Inflammatory macrophage treated with lipopolysaccharide for 4 hours (primary cell): ENCODE measurements at places on chromosomes 16 and 17.

DNA sequence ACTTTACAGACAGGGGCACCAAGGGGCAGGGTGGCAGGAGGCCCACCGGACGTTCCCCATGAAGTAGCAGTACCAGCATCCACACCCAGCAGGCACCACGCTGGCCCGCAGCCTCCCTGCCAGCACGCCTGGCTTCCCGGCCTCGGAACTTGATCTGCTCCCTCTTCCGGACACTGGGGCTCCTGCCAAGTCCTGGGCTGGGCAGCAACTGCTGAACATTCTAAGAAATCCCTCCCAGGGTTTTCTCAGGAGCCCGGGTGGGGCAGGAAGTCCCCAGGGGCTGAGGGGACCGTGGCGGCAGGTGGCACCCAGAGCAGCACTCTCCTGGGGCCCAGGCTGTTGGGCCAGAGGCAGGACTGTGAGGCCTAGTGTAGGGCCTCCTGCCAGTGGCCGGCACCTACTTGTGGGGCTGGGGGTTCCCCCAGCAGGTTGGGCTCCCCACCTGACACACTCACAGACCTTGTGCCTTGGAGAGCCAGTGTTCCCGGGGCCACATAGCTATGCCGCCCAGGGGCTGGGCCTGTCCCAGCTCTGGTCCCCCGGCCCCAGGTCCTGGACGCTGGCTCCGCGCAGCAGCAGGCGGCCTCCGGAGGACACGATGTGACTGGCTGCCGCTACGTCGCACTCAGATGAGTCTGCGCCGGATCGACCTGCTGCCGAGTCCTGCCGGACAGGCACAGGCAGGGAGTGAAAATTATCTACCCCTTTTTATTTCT, 86.2 kb upstream of the CBX4 start:
- no peak for DNase-seq

DNA sequence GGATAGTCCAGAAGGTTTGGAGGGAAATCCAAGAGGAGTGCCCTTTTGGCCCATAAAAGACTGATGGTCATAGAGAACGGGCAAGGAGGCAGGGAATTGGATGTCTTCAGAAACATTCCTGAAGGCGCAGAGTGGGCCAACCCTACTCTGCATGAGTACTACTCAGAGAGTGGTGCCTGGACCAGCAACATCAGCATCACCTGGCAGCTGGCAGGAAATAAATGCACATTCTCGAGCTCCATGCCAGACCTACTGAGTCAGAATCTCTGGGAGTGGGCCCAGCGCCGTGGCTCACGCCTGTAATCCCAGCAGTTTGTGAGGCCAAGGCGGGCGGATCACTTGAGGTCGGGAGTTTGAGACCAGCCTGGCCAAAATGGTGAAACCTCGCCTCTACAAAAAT, 27.1 kb upstream of the SLC39A11 start:
- DNase-seq = no peak

GRCh38 chr17:75848523-75849278, 4.5 kb upstream of the UNC13D start:
- DNase-seq = peak; percentile 68

- DNase-seq = no peak
Measured at GRCh38 chr17:15657868-15658267, 26.2 kb downstream of the TRIM16 start.

- DNase-seq = peak; percentile 72
Measured at GRCh38 chr17:40956401-40957254, 10.1 kb downstream of the KRT39 start.

DNA sequence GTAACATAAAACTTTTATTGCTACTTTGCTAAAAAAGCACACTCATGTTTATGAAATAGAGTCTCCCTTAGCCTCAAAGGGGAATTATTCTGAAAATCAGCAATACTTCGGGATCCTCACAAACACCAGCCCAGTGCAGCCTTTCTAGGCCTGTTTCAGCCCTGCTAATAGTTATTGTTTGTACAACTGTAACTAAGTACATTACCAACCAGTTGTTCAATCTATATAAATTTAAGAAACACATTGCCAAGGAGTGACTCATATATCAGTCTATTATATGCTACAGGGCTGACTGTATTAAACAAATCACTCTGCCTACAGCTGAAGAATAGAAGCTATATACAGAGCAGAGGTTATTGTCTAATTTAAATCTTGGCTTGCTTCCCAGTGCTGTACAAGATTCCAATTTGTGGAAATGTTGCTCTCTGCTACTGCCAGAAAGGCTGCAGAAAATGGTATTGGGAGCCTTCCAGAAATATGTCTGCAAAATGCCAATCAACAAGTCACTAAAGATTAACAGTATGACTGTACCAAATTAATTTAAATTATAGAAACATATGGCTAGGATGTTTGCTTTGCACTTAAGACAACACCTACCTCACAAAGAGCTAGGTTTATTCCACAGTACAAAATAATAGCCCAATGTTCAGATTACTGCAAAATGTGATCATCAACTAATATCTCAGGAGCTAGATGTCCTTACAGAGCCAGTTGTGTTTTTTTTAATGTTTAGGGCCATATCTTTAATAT, 49.7 kb downstream of the TOX3 start:
- DNase-seq = no peak

DNA sequence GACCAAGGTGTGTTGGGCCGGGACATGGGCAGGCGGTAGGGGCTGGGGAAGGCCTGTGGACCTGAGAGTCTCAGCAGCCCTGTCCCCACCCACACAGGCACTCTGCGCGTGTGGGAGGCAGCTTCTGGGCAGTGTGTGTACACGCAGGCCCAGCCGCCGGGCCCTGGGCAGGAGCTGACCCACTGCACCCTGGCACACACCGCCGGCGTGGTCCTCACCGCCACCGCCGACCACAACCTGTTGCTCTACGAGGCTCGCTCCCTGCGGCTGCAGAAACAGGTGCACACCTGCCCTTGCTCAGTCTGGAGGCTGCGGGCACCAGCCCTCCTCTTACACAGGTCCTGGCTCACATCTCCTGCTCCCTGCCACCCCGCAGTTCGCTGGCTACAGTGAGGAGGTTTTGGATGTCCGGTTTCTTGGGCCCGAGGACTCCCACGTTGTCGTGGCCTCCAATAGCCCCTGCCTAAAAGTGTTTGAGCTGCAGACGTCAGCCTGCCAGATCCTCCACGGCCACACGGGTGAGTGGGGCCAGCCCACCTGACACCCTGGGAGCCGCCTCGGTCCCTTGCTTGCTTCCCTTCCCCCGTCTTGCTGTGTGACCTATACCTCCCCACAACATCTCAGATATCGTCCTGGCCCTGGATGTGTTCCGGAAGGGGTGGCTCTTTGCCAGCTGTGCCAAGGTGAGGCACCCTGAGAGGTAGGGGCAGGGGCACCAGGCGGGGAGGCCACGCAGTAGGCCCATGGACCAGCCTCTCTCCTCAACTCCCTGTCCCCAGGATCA, 3.8 kb downstream of the TBL3 start:
- DNase-seq = no peak

- no peak for DNase-seq
Measured at GRCh38 chr17:2985318-2985717, 78.1 kb downstream of the OR1D5 start.

- DNase-seq = no peak
Measured at GRCh38 chr16:70341600-70341999, 5.1 kb upstream of the DDX19A start.

- no peak for DNase-seq
Measured at GRCh38 chr17:67056746-67057490, 12.6 kb downstream of the CACNG1 start.

DNA sequence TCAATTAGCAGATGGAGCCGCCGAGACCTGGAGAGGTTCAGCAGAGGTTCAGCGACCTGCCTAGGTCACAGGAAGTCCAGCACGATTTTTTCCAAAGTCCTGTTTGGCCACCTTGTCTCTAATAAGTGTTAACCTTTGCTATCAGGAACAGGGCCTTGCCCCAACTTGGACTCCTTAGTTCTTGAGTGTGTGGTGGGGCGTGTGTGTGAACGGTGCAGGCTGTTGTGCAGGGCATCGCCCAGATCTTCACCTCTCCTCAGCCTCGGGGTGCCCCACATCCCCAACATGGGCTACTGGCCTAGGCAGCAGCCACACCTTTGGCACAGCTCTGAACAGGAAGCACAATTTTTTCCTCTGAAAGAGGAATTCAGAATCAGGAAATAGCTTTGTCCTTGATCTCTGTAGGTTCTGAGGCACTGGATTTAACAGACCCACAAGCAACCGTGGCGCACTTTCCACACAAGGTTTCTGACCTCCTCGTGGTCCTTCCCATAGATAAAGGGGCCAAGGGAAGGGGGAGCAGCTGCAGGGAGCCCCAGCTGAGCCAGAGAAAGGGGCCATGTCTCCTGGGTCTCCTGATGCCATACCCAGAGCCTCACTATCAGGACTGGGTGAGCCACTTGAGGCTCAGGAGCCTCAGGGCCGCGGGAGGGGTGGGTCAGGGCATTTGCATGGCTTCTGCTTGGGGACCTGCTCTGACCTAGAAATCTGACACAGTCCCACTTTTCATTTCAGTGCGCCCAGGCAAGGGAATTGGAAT, 10.4 kb downstream of the MPRIP start:
- DNase-seq = peak; percentile 26

- peak; percentile 33 for DNase-seq
Measured at GRCh38 chr17:56744721-56745120, 89.0 kb downstream of the C17orf67 start.

DNA sequence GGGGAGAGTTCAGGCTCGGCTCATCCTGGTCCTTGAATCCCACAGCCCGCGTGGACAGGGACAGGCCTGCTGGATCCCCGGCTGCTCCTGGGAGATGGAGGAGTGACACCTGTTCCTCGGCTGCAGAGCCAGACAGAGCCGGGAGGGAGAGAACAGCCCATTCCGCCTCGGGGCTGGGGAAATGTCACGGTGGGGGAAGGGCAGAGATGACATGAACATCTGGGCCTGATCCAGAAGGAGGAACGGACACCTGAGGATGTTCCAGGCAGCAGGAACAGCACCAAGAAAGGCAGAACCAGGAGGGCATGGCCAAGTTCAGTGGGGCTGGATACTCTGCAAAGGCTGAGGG, 2.1 kb downstream of the ZNF764 start:
- no peak for DNase-seq

- no peak for DNase-seq
Measured at GRCh38 chr16:75282466-75283281, 31.2 kb upstream of the BCAR1 start.

DNA sequence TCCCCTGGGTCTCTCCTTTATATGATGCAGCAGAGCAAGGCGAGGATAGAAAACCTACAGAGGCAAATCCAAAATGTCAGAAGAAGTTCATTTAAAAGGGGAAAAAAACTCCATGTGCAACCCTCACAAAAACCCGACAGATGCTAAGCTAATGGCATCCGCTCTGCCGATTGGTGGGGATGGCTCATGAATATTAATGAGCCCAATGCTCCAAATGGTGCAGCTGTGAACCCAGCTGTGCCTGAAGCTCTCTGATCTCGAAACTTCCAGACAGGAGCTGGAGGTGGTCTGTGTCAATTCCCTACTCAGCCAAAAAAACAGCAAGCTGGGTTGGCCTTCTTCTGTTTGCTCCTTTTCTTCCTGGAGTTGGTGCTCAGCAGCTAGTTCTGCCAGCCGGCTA, 15.5 kb downstream of the SNX11 start:
- DNase-seq = no peak

DNA sequence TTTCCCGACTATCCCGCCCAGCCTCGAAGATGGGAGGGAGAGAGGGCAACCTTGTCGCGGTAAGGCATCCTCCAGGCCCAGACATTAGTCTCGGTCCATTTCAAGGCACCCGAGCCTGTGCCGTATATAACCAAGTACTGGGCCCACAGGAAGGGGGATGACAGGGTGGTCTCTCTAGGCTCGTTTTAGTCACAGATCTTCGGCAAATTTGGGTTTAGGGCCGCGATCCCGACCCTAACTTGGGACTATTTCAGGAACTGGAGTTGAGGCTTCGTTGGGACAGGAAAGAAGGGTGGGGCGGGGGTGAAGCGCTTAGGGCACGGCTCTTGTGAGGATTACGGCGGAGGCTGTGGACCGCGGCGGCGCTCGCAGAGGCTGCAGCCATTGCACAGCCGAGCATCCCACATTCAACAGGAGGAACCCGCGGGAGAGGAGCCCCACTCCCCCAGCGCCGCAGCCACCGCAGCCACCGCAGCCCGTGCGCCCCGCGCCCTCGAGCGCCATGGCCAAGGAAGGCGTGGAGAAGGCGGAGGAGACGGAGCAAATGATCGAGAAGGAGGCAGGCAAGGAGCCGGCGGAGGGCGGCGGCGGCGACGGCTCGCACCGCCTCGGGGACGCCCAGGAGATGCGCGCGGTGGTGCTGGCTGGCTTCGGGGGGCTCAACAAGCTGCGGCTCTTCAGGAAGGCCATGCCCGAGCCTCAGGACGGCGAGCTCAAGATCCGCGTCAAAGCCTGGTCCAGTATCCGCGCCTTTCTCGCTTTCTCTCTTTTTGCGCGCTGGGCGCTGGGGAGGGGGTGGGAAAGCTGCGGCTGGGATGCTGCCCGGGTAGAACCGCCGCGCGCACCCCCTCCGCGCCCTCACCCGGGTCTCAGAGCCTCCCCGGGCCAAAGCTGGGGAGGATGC, at the start of gene VAT1L:
Gene VAT1L, plus strand, starts transcription at position 384 of the 904 bp plus-strand sequence. Its CDS starts 119 bp downstream, at position 503.
- no peak for DNase-seq

DNA sequence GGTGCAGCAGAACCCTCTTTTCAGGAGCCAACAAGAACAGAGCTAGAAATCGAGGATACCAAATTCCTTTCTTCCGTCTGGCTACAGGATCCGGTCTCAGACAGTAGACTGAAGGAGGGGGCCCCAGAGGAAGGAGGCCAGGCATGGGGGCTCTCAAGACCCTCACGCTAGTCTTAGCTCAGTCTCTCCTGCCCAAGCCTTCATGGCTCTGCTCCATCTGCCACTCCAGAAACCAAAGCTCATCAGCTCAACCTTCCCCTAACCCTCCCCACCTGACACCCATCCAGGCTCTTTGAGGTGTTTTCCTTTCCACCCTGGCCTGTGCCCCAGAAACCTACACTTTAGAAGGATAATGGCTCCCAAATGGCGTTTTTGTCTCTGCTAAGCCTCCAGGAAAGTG, 6.2 kb upstream of the TMEM92 start:
- DNase-seq = no peak

- no peak for DNase-seq
Measured at GRCh38 chr17:41773190-41773588, 13.3 kb downstream of the JUP start.

DNA sequence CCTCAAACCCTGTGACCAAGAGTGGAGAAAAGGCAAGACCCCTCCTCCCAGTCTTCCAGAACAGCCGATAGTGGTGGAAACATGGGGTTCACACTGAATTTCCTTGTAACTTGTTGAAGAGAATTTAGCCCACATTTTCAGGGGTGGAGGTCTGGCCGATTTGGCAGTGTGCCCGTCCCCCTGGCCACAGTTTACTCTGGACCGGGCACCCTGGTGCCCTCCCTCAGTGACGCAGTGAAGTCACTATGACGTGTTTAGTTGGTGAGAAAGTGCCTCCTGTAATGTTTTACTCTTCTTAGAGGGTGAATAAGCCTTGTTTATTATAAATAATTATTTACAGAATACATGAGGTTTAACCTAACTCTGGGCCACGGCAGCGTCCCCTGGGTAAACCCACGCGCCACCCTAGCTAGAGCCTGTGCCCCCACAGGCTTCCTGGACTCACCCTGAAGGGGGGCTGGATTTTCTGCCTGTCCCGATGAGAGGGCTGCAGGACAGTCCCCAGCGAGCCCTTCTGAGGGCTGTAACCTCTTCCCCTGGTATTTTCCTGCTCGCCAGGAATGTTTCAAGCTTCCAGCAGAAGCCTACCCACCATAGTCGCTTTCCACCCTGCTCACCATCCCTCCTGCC, 316.9 kb downstream of the SEC14L1 start:
- DNase-seq = no peak

- DNase-seq = no peak
Measured at GRCh38 chr17:34568953-34569352, 10.4 kb upstream of the TMEM132E start.

GRCh38 chr17:77907497-77908461, 50.7 kb upstream of the TNRC6C start:
- DNase-seq = no peak

GRCh38 chr16:17301593-17302135, 169.1 kb downstream of the XYLT1 start:
- peak; percentile 60 for DNase-seq
